Left renal pelvis (tissue), 4 donors: ENCODE measurements at places on chromosomes 6 and 20. TPM values are rescaled to one million over a fixed set of nuclear protein-coding genes. Genes with fewer than 3 reads are reported as not detected.

DNA sequence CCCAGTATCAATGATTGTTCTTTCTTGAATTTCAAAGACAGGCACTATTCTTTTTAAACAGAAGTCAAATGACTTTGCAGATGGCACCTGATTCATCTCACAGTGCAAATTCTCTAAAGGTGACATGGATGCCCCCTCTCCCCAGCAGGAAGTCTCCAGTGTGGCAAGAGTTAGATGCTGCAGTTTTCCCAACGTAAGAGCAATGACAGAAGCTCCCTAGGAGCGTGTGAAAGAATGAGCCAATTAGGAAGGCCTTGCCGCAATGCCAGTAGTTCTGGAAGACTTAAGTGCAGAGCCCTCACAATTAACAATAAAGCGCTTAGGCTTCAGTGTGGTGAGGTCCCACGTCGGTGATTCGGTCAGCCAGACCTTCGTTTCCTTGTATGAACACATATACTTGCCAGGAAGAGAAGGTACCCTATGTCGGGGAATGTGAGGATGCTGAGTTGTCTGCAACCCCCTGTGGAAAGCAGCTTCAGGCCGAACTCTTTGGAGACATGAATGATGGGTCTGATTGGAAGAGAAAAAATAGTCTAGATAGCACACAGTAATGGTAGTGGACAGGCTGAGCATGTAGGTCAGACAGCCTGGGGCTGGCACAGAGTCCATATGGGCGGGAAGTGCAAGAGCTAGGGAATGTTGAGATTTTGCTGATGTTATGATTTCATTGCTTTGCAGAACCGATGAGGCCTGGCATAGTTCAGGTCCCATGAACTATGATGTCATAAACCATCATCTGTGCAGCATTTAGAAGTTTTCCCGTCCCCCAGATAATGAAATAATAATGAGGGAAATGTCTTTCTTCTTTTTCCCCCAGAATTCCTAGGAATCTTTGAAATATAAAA lies 132.6 kb downstream of the PHACTR1 start:
- no peak for DNase-seq

Gene LTB
- 0.66 TPM for polyA plus RNA-seq

Gene SAMD10
- polyA plus RNA-seq: 12.7 TPM

DNA sequence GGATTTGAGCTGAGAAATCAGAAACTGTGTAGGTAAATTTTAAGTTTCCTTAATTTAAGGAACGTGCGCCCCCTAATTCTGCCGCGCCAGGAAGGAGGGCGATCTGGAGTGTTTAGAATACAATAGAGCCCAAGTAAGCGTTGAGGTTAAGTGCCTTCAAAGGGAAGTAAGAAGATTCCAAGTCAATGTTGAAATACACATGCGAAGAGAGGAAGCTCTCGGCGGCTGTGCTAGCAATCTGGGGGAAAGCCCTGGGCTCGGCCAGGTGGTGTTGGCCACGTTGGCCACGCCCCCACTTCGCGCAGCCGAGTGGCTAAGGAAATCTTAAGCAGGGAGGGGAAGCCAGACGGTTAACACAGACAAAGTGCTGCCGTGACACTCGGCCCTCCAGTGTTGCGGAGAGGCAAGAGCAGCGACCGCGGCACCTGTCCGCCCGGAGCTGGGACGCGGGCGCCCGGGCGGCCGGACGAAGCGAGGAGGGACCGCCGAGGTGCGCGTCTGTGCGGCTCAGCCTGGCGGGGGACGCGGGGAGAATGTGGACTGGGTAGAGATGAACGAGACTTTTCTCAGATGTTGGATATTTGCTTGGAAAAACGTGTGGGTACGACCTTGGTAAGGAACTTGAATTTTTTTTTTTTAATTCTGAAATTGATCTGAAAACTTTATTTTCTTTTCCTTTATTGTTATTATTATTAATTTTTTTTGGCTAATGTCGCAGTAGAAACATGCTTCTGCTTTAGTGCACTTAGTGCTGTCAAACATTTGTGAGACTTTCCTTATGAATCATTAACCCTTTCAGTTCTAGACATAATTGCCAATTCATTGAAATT lies at the start of gene PRDM1:
Gene PRDM1, plus strand, starts transcription at position 353 of the 830 bp plus-strand sequence. Its CDS starts 218 bp downstream, at position 571.
- peak; percentile 51 for DNase-seq

DNA sequence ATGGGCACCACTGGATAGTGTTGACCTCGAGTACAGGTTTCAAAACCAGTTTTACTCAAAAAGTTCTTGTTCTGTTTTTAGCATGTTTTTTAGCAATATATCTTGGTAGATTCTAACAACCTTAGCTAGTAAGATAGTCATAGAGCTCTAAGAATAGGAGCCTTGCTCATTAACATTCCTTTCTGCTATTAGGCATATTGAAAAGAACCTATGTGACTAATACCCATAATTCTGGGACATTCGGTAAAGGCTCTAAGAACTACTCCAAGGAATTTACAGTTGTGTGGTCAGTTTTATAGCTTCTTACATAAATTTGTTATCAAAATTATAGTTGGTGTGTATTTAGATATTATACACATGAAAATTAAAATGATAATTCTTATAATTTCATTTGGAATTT lies 11.6 kb downstream of the SLC9A8 start:
- no peak for DNase-seq

- peak; percentile 33 for DNase-seq
Measured at GRCh38 chr20:3407040-3407770, at the start of gene DNAAF9. TSS of gene DNAAF9 (minus strand) at chr20:3407669. CDS start at chr20:3407557, 112 bp downstream.

Gene CNR1
- 1.2 TPM for polyA plus RNA-seq

GRCh38 chr6:111605100-111605751 lies 452 bp downstream of the TRAF3IP2 start:
- DNase-seq: no peak

Gene FAM217A
- polyA plus RNA-seq: 3.5 TPM

DNA sequence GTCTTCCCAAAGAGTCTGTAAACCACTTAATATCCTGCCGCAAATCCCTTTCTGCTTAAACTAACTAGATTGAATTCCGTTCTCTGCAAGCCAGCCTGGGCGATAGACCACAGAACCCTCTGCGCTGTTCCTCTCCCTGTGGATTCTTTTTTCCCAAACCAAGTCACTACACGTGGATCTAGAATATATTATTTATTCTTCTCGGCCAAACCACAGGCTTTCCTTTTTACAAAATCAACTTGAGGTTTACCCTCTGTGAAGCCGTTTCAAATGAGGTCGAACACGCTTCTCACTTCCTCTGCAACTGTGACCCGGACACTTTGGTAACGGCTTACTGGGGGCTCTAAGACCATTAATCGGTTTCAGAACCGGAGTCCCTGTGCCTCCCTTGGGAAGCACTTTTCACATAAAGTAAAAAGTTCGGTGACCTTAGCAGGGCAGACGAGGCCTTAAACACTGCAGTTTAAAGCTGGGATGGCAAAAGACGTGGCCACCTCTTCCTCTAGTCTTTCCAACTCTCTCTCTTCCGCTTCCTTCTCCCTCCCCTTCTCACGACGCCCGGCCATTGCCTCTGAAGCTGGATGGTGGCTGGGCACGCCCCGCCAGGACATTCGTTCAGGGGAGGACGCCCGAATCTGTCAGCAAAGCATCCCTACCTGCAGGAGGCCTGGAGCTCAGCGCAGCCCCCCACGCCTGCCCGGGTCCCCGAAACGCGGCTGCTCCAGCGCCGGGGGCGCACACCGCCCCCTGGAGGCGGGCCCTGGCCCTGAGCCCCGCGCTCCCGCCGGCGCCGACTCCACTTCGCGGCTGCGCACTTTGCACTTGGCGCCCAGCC lies 55.0 kb upstream of the FOXC1 start:
- peak; percentile 36 for DNase-seq

Gene SLC16A10
- 1.1 TPM for polyA plus RNA-seq

Gene GPR63
- polyA plus RNA-seq: 3.2 TPM

GRCh38 chr6:839201-839600 lies 146.3 kb upstream of the EXOC2 start:
- DNase-seq: no peak

DNA sequence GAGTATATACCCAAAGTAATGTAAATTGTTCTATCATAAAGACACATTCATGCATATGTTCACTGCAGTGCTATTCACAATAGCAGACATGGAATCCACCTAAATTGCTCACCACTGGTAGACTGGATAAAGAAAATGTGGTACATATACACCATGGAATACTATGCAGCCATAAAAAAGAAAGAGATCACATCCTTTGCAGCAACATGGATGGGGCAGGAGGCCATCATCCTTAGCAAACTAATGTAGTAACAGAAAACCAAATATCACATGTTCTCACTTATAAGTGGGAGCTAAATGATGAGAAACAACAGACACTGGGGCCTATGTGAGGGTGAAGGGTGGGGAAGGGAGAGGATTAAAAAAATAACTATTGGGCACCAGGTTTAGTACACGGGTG lies 11.5 kb upstream of the TMEM200A start:
- DNase-seq: no peak

Gene BNIP5
- polyA plus RNA-seq: 0.18 TPM

DNA sequence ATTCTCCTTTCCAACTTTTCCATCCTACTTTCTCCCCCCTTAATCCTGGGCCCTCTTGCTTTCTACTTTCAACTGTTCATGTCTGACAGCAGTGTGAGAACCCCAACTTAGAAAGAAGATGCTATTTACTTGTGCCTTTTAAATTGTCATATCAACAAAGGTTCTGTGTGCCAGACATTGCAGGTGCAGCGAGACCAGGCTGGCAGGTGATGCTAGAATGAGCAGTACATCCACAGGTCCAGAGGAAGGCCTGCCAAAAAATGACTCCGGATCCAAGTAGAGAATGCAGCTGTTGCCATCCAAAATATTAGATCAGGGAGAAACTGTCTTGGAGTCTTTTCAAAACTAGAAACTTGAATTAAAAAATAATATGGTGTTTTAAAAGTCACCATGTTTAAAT lies 510.5 kb downstream of the LMBRD1 start:
- no peak for DNase-seq

DNA sequence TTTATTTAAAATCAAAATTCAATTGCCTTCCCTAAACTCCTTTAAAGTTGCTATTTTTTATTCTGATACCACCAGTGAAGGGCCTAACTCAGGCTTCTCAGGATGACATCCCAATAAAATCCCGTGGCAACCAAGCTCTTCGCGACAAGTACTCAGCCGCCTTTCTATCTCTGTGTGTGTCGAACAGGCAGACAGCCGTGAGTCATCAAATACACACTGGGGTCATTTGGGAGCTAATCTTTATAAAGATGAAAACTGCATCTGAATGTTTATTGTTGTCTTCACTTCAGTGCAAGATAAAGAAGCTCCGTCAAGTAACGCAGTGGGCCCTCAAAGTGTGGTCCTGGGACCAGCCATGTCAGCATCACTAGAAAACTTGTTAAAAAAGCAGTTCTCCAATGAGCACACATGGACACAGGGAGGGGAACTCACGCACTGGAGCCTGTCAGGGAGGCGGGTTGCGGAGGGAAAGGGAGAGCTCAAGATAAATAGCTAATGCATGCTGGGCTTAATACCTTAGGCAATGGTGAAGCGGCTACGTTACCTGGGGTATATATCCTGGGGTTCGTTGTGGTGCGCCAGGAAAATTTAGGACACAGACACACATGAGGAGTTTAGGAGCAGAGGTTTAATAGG lies 119.3 kb downstream of the RNF144B start:
- no peak for DNase-seq

DNA sequence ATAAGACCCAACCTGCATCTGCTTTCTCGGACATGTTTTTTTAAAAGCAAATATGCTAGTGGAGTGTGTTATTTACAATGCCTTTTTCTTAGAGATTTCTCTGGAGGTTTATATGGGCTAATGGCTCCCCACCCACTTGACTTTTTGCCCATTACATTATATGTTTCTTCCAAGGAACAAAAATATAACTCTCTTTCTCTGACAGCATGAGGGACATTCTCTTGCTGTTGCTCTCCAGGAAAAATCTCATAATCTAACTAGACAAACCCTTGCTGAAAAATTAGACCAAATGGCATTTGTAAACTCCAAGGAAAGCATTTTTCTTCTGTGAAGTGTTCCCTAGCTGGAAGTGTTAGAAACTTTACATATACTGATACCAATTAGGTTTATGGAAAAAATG lies 213.7 kb downstream of the PRL start:
- DNase-seq: no peak

Gene NHLRC1
- polyA plus RNA-seq: 1.5 TPM
